M059J (cell line): ENCODE measurements at places on chromosomes 12 and 14. TPM values are rescaled to one million over a fixed set of nuclear protein-coding genes. Genes with fewer than 3 reads are reported as not detected.
A peak's percentile ranks its signal among the peaks of the same experiment; 100 is the strongest.

DNA sequence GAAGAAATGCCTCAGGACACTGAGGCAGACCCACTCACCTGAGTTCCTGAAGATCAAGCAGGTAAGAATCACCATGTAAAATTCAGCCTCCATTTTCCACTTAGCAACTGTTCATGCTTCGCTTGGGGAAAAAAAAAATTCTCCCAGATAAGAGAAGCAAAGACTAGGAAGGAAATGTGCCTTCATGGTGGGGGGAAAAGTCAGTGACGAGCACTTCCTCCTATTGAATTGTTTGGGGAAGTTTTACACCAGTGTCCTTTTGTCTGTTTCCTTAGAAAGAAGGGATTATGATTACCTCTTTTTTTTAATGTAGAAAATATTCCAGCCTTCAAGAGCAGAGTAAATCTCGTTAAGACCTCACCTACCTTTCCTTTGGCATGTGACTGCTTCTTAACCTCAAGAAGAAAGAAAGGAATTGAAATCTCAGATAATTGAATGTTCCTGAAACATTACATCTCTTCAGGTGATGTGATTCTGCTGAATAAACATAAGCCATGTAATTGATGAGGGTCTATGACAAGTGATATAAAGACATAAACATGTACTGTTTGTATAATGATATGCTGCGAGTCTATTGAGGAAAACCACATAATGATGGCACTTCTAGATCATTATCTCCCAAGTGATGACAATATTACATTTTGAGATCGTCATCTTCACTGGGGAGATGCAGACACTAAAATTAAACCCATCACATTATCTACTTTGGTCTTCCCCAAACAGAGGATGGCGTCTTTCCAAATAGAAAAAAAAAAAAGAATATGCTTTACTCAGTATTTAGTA, at the start of gene PTPRB:
TSS of gene PTPRB (minus strand) at position 127 of the 783 bp plus-strand sequence. CDS start at position 93, 34 bp downstream.
- DNase-seq, result no peak

DNA sequence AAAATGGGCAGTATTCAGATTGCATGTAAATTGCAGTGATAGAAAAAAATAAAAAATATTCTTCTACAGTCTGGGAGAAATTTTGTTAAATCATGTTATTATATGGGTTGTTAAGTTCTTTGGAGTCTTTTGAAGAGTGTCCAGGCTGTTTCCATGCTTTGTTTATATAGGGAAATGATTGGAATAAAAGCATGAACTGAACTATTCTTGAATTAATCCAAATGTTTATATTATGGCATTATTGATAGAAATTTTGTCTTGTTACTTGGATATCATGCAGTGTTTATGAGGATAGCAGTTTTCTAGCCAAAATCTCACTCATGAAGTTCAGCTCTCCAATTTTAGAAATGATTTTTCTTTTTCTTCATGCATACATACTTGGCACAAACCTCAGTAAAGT, 108.2 kb upstream of the NAV3 start:
- no peak for DNase-seq

- DNase-seq, result no peak
Measured at GRCh38 chr14:76936483-76936882, 92.0 kb downstream of the IRF2BPL start.

DNA sequence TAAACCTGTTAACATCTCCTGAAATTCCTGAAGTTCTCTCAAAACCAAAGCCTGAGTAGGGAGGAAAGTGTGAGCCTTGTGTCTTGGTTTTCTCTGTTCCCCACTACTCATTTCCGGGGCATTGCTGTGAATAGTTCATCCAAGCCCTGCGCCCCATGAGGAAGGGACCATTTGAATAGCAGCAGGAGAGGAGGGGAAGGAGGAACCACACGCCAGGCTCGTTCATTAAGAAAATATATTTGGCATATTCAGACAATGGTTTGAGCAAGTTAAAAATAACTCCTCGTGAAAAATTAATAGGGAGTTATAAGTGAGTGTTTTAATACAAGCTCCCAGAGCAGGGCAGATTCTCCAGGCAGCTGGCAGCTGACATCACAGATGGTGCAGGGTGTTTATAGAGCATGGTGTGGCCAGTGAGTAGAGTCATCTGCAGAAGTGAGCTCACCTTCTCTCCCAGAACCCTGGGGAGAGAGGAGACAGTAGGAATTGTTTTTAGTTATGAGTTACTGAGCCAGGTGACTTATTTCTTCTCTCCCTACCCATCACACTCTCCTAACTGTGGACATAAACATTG, 29.5 kb upstream of the CISTR start:
- DNase-seq, result peak; percentile 38

- no peak for DNase-seq
Measured at GRCh38 chr14:106844608-106845285, 1318.4 kb downstream of the TMEM121 start.

DNA sequence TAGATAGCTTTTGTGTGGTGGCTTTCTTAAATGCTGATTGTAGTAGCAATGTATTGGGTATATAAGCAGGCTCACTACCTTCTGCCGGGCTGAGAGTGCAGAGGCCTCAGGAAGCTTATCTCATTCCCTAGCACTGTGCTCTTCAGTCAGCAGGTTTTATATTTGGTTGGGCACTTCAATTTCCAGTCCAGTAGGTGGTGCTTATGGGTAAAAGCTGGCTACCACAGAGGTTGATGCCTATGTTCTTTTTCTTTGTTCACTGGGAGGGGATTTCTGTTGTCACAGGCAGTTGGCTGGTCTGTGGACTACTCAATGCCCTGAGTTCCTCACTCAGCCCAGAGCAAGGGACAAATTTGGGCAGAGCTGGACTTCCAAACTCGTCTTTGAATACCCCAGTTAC, 43.0 kb upstream of the GLIPR1 start:
- no peak for DNase-seq

GRCh38 chr14:101276309-101277091, 284.8 kb upstream of the DIO3 start:
- DNase-seq, result peak; percentile 47

DNA sequence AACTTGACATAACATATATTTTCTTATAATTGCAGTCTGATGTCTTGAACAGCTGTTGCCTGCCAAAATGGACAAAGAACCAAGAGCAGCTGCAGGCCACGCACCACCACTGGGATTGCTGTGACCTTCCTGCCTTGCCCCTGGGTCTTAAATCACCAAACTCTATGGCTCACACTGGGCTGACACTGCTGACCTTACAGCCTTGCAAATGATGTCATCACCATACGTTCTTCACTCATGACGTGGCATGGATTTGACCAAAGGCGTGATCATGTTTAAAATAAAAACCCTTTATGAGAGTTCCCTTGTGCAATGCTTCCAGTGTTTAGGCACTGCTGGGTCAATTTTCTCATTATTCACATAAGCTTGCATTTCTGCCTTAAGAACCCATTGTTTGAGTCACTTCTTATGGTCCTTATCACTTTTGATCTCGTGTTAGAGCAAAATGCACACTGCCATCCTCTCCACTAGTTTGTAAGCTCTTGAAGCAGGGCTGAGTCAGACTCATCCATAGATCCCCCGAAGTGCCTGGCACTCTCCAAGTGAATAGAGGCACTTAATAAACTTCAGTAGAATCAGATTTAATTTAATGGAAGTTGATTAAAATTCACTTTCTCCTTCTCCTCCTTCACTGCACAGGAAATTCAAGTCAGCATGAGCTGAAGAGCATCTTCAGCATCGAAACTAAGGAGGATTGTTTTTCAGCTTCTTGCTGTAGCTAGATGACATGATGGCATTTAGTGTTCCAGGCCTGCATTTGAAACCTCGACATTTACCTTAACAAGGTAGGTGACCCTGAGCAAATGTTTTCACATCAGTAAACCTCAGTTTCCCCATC, 132.4 kb upstream of the PZP start:
- peak; percentile 81 for DNase-seq

MGAT4C gene
- total RNA-seq, result not detected in 2 replicates

ACSS3 gene
- 1.4 and 2.6 TPM in 2 replicates for total RNA-seq

ERP27 gene
- not detected in 2 replicates for total RNA-seq

ADAM21 gene
- 0.05 and 0.49 TPM in 2 replicates for total RNA-seq
